Nephron progenitor cell (in vitro differentiated cells): ENCODE measurements at places on chromosomes 1 and 21.

- peak; percentile 39 for DNase-seq
Observed at GRCh38 chr1:161473348-161473747, 31.9 kb upstream of the FCGR2A start.

DNA sequence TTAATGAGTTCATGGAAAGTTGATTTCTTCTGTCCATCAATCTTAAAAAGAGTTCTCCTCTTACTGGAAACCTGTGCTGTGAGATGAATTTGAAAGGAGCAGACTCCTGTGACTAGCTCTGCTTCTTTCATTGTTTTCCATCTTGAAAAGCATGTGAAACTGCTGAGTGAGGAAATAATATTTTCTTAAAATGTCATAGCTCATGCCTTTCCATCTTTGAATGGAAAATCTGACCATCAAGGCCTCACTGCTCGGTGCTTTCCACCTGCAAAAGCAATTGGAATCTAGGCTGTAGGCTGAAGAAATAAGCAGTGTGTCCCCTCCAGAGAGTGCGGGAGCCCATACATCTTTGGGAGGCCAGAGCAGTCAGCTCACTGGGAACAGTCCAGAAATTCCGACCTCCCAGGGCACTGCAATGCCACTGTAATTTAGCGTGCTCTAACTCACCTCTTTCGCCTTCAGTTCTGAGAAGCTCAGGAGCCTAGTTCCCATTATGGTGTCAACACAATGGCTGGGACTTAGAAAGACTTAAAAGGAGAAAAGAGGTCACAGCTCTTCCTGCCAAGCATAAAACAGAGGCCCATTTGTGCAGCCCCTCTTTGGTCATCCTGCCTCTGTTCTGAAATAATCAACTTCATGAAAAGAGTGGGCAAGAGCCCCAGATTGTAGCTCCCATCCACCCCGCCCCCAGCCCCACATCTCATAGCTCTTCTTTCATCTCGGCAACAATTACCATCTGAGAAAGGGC, 50.4 kb upstream of the F3 start:
- no peak for DNase-seq

- no peak for DNase-seq
Observed at GRCh38 chr21:15617964-15618363, 111.8 kb upstream of the USP25 start.

GRCh38 chr21:31339721-31340120, 4.3 kb downstream of the TIAM1 start:
- no peak for DNase-seq

GRCh38 chr1:8698937-8699447, 118.4 kb downstream of the RERE start:
- DNase-seq: no peak

- DNase-seq: no peak
Observed at GRCh38 chr1:232909752-232910151, 40.7 kb upstream of the NTPCR start.

DNA sequence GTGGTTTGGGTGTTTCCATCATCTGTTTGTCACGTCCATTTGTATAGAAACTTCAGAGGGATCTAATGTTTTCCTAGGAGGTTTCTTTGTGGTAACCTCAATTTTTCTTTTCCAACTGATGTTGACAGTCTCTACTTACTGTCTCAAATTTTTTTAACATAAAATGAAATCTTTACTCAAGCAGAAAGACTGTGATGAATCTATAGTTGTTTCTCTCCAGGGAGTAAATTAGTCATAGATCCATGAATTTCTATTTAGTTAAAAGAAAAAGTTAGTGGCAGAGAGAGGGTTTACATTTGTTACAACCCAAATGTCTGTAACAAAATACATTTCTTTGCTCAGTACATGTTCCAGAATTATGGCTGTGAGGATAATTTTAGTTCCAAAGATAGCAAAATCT, 161.6 kb downstream of the DISP1 start:
- DNase-seq: no peak

- no peak for DNase-seq
Observed at GRCh38 chr1:208756339-208756981, 512.3 kb upstream of the PLXNA2 start.

GRCh38 chr1:30682396-30683275, 40.7 kb downstream of the MATN1 start:
- DNase-seq: no peak

DNA sequence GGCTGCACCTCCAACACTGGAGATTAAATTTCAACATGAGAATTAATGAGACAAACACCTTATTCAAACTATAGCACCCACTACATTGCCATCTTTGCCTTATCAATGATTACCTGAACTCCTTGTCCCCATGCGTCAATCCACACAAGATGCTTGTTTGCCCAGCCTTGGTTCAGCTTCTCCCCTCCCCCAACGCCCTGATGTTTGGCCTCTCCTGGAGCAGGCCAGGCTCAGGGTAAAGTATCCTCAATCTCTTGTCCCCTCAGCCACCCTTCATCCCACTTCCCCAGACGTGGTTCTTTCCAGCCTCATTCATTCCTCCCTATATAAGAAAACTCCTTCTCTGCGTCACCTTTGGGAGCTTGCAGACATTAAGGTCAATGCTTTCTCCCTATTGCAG, 11.8 kb upstream of the TRIM17 start:
- DNase-seq: no peak

DNA sequence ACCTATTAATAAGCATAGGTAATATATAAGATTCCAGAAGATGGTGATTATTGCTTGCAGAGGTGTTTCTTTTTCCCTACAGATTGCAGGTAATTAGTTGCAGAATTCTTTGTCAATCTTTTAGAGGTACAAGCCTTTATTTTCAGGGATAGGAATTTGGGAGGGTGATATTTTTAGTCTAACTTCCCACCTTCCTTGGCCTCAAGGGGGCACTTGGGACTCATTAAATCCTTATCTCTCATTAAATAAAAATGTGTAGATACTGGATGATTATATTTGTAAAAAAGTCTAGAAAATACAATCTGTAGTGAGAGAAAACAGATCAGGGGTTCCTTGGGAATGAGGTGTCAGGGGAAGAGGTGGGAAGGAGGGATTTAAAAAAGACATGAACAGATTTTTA, 179.2 kb downstream of the PATJ start:
- no peak for DNase-seq

DNA sequence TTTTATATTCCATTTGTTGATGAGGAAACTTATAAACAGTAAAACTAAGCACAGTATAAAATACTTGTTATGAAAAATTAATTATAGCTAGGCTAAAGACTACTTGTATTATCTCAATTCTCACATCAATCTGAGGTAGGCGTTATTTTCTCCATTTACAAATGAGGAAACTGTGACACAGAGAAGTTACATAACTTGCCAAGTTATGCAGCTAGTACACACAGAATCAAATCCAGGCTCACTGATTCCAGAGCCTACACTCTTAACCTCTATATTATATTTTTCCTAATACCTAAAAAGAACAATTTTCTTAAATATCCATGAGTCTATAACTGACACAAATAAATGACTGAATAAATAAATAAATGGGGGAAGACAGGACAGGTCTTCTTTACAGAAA, 11.2 kb upstream of the VPS45 start:
- no peak for DNase-seq

DNA sequence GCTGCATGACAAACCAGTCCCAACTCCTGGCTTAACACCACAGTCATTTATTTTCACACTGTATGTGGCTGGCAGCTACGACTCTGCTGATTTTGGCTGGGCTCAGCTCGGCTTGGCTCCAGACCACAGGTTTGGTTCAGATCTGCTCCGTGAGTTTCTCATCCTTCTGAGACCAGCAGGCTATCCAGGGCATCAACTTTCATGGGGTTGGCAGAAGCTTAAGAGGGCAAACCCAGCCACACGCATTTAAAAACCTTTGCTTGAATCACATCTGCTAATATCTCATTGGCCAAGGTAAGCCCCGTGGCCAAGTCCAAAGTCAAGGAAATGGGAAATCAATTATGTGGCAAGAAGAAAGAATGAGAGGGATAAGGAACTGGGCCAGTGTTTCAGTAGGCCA, 574.2 kb downstream of the MATN1 start:
- DNase-seq: no peak

GRCh38 chr21:26954662-26955121, 12.2 kb downstream of the ADAMTS5 start:
- DNase-seq: no peak

DNA sequence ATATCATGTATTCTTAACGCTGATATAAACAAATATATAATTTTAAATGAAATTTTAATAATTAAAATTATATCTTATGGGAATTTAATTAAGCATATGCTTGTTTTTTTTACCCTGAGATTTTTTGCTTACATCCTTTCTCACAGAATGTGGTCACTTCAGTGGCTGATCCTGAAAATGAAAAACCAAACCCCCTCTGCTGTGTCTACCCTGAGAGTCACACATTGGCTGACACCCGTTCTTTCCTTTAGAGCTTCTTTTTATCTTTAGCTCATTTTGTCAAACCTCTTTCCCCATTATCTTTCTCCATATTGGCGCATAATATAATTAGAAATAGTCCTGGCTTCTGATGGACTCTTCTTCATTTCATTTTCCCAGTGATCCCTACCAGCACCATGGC, 10.8 kb upstream of the CACYBP start:
- DNase-seq: no peak

- no peak for DNase-seq
Observed at GRCh38 chr21:18468790-18469189, 65.2 kb upstream of the TMPRSS15 start.

DNA sequence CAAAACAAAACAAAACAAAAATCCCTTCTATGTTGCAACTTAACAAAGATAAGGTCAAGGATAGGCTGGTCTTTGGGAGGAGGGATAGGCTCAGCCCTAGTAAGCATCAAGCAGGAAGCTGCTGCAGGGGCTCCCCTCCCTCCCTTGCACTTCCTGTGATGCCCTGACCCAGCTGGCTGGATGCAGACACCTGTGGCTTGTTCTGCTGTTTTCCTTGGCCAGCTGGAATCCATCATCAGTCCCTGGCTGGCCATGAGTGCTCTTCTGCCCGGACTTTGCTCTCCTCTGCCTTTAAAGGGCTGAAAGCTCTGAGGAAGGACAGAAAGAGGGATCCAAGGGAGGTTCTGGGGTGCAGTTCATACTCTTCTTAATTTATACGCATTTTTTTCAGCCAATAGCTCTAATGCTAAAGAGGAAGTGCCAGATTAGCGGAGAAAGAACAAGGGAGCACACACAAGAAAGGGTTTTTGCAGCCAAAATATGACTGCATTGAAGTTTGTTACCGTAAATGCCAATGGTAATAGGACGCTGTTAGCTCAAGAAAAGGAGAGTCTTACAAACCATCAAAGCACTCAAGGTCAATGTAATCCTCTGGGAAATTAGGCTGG, 19.9 kb upstream of the UBE2U start:
- no peak for DNase-seq

GRCh38 chr1:10745886-10746455, 50.5 kb downstream of the CASZ1 start:
- no peak for DNase-seq

DNA sequence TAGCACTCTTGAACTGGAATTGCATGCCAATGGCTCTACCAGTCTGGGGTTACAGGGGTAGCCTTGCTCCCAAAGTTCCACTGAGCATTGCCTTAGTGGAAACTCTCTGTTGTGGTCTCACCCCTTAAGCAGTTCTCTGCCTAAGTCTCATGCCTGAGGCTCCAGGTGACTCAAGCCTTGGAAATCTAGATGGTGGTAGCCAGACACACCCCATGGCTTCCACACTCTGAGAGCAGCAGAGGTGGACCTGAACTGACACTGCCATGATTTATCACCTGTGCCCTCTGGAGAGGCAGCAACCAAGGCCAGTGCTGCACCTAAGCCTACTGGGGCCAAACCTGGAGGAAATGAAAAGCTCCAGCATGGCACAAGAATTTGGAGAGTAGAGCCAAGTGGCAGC, 285.7 kb upstream of the PKN2 start:
- no peak for DNase-seq
